Mammary epithelial cell (primary cell): ENCODE measurements at places on chromosomes 4 and X. TPM values are rescaled to one million over a fixed set of nuclear protein-coding genes. Genes with fewer than 3 reads are reported as not detected.

GUCY1B1 gene
- 4.0 TPM for total RNA-seq

STATH gene
- not detected for total RNA-seq

GAGE12J gene
- not detected for total RNA-seq

NDST4 gene
- not detected in 2 replicates for total RNA-seq

RIBC1 gene
- 1.2 TPM for total RNA-seq

HADH gene
- total RNA-seq: 65.2 TPM

TEX13C gene
- total RNA-seq: not detected

TCEAL7 gene
- total RNA-seq: 9.8 TPM

SHOX gene
- total RNA-seq: not detected

CCDC160 gene
- not detected in 2 replicates for total RNA-seq

SLC26A1 gene
- not detected in 2 replicates for total RNA-seq

GRCh38 chrX:63656871-63657580 is 128.0 kb downstream of the ARHGEF9 start:
- peak; percentile 19 for DNase-seq

DNA sequence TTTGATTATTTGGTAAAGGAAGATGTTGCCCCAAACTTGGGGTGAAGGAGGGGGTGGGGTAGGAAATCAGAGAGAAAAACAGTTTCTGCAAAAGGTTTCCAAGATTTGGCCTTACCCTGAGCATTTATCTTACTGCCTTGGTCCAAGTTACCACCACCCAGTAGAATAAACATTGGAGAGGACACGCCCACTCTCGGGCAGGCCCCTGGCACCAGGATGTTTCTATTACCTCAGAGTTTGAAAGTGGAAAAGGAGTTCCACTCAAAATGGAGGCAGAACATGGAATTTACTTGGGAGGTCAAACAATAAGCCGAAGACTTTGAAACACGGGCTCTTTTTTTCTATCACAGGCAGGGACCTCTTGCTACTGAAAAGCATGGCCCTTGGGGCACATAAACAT is 113.7 kb downstream of the CHRNA9 start:
- DNase-seq: no peak

DNA sequence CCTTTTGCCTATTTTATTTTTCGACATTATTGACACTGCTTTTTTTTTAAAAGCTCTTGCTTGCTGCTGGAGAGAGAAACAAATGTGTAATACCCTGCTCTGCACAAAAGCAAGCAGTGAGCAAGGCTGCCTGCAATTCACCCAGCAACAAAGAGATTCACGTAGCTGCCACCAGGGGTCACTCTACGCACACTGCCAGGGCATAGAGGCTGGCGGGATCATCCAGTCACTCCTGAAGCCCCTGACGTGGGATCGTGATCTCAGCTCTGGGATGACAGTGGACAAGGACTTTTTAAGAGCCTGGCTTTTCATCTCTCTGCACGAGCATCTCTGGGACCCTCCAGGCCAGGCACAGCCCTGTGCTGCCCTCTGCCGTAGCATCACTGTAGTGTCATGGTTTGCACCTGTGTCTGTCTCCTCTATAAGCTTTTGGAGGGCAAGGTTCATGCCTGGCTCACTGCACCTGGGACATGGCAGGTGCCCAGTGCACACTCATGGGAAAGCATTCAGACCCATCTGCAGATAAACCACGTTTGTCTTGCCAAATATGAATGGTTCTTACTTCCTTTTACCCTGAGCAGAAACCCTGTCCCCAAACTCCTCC is 19.8 kb downstream of the C4orf50 start:
- DNase-seq: peak; percentile 20

DNA sequence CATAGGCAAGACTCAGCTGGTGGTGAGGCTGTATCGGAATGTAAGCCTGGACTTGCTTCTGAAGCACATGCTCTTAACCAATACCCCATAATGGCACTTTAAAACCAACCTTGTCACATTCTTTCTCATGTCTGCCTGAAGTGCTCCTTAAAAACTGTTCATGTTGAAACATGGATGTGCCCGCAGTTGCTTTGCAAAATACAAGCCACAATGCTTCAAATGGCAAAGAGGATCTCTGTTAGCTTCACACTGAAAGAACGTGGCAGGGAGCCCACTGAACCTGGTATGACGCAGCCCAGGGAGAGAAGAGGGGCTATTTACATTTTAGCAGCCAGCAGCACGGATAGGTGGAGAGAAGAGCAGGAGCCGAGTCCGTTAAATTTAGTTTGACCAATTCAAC is 29.3 kb downstream of the SOD3 start:
- DNase-seq: peak; percentile 55

- no peak for DNase-seq
These were observed 28.2 kb downstream of the DCAF12L2 start for GRCh38 chrX:126137899-126138298.

DNA sequence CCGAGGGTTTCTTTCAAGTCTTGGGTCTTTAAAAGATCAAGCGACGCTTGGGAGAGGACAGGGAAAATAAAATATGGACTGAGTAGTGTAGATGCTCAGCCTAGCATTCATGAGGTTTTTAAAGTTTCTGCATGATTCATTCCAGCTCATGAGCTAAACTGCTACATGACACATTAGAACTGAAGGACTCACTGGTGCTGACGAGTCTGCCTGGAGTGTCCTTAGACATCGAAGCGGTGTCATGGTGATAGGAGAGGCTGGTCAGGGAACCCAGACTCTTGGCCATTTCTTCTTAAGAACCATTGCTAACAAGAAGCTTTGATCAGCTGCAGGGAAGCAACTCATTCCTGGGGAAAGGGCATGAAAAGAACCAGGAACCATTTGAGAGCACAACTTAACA is 158.6 kb downstream of the TRIML1 start:
- peak; percentile 43 for DNase-seq

GRCh38 chr4:121030711-121031110 is 41.6 kb downstream of the NDNF start:
- DNase-seq: no peak

DNA sequence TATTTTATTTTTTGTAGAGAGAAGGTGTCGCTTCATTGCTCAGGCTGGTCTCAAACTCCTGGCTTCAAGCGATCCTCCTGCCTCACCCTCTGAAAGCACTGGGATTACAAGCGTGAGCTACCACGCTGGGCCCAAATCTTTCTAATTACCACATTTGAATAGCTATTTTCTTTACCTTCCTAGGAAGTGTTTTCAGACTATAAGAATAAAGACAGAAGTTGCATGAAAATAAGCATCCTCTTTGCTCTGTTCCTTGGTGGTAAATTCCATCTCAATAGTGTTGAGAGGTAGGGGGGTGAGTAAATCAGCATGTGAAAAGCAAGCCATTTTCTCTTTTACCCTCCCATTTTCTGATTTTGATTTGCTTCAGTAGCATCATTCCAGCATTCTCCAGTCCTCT is 122.4 kb downstream of the LARP7 start:
- no peak for DNase-seq

- peak; percentile 71 for DNase-seq
These were observed 93.3 kb downstream of the ANXA3 start for GRCh38 chr4:78644744-78645330.

GRCh38 chrX:19990556-19991349 is at the start of gene BCLAF3:
TSS of gene BCLAF3 (minus strand) at chrX:19991061. CDS start at chrX:19970264, 20,797 bp downstream.
- peak; percentile 79 for DNase-seq

DNA sequence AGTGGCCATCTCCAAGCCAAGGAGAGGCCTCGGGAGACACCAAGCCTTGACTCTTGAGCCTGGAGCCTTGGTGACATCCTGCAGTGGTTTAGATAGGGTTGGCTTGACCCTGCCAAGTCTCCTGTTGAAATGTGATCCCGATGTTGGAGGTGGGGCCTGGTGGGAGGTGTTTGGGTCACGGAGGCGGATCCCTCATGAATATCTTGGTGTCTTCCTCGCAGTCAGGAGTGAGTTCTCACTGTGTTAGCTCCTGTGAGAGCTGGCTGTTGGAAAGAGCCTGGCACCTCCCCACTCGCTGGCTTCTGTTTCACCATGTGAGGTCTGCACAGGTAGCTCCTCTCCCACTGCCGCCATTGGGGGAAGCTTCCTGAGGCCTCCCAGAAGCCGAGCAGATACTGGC is 38.8 kb downstream of the ADRA2C start:
- DNase-seq: no peak

DNA sequence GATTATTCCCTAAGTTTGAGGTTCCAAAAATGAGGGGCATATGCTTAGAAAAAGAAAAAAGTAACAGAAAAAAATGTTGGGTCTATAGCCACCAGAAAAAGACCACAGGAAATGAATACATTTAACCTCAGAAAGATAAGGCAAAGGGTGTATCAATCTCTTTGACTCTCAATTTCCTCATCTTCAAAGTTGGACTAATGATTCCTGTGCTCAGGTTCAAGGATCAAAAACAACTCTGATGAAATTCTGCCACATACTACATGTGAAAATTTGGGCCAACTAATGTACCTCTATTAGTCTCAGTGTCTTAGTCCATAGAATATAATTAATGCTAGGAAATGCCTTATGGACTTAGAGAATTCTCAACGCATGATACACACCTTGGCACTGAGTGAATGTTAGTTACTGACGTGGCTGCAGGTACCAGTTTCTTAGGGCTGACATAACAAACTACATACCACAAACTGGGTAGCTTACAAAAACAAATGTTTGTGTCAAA is 257.7 kb downstream of the ANKRD50 start:
- DNase-seq: no peak

DNA sequence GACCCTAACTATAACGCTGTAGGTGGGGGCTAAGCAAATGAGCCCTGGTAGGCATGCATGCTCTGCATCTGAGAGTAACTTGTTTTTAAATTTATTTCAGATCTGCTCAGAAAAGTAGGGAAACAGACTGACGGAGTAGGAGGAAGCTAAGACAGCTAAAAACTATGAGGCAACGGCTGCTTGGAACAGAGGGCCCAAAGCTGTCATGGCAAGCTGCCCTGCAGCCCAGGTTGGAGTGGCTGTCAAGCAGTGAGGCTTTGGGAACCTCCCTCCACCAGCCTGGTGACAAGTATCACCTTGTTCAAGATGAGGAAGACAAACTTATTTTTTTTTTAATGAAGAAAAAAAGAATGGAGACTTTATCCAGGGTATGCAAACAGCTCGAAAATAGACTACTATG is 439.8 kb downstream of the NLGN4X start:
- no peak for DNase-seq

DNA sequence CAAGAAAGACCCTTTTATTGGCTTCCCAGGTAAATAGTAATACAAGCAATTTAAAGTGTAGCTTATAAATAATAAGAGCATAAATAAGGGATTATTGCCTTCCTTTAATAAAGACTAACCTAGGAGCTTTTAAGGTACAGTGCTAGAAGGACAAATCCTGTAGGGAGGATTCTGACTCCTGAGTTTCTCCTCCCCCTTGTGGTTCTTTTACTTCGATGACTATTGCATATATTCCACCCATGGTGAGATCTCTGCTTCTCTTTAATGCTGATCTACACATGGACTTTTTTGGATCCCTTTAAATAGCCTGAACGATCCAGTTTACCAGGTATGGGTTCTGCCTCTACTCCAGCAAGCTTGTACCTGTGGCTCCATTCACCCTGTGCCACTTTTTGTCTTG is 2.5 kb downstream of the GALNT7 start:
- DNase-seq: peak; percentile 42

- no peak for DNase-seq
These were observed 82.2 kb downstream of the FNIP2 start for GRCh38 chr4:158850800-158851644.

DNA sequence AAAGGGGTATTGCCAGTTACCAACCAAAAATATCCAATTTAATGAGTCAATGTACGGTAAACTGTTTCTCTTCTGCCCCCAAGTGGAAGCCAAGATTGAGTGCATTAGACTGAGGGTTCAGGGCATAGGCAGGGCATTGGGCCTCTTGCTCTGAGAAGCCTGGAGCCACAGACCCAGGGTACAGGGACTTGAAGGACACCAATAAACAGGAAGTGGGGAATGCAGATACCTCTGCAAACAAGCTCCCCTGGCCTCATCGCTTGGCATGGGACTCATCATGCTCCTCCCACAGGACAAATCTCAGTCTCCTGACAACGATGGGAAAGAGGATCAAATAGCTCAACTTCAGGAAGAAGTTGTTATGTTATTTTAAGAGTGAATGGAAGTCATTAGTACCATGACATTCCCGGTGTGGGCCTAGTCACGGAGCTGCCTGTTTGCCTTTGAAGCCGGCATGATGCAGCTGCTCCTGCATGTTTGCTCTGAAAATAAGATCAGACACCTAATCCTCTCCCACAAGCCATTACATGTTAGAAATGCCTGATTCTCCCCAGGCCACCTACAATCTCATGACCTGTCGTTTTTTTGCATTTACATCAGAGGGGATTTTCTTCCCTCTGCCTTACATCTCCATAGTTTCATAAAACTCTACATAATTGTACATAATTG is 224.2 kb downstream of the RCHY1 start:
- peak; percentile 7 for DNase-seq

GRCh38 chr4:123812066-123812390 is 415.4 kb downstream of the SPRY1 start:
- DNase-seq: no peak

DNA sequence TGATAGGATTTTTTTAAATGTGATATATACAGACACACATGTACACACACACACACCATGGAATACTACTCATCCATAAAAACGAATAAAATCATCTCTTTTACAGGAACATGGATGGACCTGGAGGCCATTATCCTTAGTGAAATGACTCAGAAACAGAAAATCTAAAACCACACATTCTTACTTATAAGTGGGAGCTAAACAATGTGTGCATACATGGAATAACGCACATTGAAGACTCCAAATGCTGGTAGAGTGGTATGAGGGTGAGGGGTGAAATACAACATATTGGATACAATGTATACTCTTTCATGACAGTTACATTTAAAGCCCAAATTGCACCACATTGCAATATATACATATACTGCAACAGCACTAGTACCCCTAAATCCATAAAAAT is 120.2 kb upstream of the ADGRL3 start:
- DNase-seq: no peak

GRCh38 chr4:174435974-174436373 is 86.3 kb downstream of the HPGD start:
- DNase-seq: no peak

- no peak for DNase-seq
These were observed 1234.2 kb downstream of the FAM133A start for GRCh38 chrX:94908171-94908570.

DNA sequence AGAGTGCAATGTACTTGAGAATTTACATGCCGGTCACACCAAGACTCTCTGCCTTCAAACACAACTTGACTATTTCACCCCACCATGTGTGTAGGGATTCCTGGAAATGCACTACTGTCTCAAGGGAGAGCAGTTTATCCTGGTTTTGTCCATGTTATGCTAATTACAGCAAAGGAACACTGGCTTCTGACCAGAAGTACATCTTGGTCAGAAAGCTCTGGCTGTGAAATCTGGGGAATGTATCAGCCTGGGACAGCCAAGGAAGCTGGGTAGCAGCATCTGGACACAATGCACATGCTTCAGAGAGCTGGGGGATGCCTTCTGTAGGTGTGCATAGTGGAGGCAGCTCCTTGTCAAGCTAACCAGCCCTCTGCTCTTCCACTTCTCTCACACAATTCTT is 1432.6 kb upstream of the TENM3 start:
- no peak for DNase-seq

- DNase-seq: no peak
These were observed 79.8 kb upstream of the LHFPL1 start for GRCh38 chrX:112759512-112759911.
